ENCODE measurements at places on chromosomes 12 and 14. TPM values are rescaled to one million over a fixed set of nuclear protein-coding genes. Genes with fewer than 3 reads are reported as not detected.

The ST8SIA1 gene
- total RNA-seq: 0.84 TPM

The LRRC23 gene
- total RNA-seq: 6.3 TPM

- H3K4me1 ChIP-seq: peaks cover 31% of the 10 kb centered on the region
- DNase-seq: no peak
- no peaks in the 10 kb centered on the region for H3K27me3 ChIP-seq
- H3K4me3 ChIP-seq: no peak overlapping the region
- H3K36me3 ChIP-seq: no peaks in the 10 kb centered on the region
- no peak overlapping the region for H3K27ac ChIP-seq
Observed at GRCh38 chr12:30757316-30757715, 2.6 kb upstream of the CAPRIN2 start.

- no peak overlapping the region for H3K4me3 ChIP-seq
- H3K27ac ChIP-seq: no peak overlapping the region
- H3K36me3 ChIP-seq: no peaks in the 10 kb centered on the region
- H3K4me1 ChIP-seq: no peaks in the 10 kb centered on the region
Observed at GRCh38 chr12:58202933-58203718, 261.8 kb downstream of the ATP23 start.

- no peak overlapping the region for H3K4me3 ChIP-seq
- DNase-seq: no peak
- H3K36me3 ChIP-seq: no peaks in the 10 kb centered on the region
- H3K27ac ChIP-seq: no peak overlapping the region
- H3K27me3 ChIP-seq: peaks cover 2% of the 10 kb centered on the region
Observed at GRCh38 chr12:5124401-5124800, 80.7 kb downstream of the KCNA5 start.

DNA sequence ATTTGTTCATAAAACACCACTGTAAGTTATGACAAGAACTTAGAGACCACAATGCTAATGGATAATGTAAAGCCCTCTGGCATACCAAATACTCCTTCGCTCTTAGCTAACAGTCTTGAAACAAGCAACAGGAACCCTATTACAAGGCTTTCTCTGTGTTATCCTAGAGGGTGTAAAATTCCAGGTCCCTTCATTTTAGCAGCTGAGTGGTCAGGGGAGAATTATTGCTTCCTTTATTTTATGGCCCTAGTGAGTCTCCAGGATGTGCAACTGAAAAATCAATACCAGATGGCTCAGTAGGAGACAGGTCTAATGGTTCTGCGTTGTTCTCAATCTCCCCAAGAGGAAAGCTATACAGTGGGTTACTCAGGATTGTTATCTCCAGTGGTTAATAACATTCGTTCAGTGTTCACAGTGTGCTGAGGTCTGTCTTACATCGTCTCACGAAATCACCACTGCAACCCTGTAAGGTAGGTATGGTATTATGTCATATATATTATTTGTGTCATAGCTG, 172.7 kb upstream of the CNOT2 start:
- no peaks in the 10 kb centered on the region for H3K4me1 ChIP-seq
- no peak overlapping the region for H3K27ac ChIP-seq
- no peaks in the 10 kb centered on the region for H3K36me3 ChIP-seq
- no peaks in the 10 kb centered on the region for H3K27me3 ChIP-seq
- no peak overlapping the region for H3K4me3 ChIP-seq
- DNase-seq: no peak

DNA sequence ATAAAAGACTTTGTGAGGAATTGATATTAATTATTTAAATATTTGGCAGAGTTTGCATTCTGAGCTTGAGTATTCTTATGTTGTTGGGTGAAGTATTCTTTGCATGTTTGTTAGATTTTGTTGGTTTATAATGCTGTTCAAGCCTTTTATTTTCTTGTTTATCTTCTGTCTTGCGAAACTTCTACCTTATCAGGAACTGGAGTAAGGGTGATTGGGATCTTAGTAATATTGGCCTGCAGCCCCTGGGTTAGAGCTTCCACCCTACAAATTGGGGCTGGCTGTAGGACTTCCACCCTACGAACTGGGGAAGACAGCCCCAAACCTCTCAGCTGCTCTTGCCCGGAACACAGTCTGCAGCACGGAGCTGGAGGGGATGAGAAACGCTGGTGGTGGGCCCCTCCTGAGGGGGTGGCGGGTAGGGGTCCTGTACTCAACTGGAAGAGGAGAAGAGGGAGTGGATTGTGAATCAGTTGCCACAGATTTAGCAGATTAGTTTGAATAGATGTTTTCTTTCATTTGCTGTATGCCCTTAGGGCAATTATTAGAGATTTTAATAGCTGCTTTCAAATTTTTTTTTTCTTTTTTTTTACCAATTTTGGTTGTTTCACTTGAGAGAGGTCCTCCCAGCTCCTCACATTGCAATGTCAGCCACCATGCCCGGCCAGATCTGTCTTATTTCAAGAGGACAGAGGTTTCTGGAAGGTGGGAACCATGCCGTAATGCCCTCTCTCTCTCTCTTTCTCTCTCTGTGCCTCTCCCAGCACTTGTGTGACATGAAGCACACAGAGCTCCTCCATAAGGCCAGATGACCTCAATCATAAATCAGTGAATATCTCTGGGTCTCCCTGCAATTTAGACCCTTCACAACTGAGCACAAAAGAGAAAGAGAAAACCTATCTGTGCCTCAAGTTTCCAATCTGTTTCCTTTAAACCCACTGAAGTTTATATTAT, 123.4 kb downstream of the DICER1 start:
- no peaks in the 10 kb centered on the region for H3K36me3 ChIP-seq
- no peak overlapping the region for H3K4me3 ChIP-seq
- no peaks in the 10 kb centered on the region for H3K4me1 ChIP-seq
- no peak overlapping the region for H3K27ac ChIP-seq
- H3K27me3 ChIP-seq: peaks cover 10% of the 10 kb centered on the region

All from activated naive CD4-positive, alpha-beta T cell treated with anti-CD3 and anti-CD28 coated beads for 36 hours (primary cell).